SK-N-SH (cell line): ENCODE measurements at places on chromosomes 7 and 10.

GRCh38 chr10:124180947-124181549, 87.7 kb upstream of the CHST15 start:
- DNase-seq = no peak

DNA sequence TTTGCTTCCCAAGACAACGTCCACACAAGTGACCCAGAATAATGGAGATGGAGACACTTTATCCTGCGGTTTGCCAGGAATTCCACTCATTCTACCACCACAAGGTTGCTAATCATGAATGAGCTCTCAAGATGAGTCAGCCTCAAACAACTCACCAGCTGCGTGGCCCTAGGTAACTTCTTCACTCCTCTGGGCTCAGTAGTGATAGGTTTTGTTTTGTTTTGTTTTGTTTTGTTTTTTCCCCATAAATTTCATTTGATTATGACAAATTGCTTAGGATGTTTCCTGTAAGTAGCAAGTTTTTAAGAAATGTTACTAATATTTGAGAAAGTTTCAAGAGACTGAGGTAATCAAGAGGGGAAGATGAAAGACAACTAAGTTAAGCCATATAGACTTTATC, 286.8 kb downstream of the PARD3 start:
- no peak for DNase-seq

- DNase-seq = no peak
Measured at GRCh38 chr10:89165923-89166322, 41.2 kb downstream of the CH25H start.

DNA sequence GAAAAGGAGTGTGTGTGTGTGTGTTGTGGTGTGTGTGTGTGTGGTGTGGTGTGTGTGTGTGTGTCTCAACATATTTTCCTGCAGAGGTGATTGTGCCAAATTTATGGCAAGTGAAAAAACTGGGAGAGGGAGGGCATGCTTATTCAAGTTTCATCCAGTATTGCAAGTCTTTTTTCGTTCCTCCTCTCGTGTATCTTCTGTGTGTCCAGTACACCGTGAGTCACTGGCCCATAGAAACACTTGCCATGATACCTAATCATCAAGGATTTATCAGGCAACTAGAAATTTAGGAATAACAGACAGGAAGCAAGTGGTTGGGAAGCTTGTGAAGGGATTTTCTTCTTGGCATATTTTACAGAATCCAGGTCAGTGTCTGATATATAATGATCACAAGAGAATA, 820.5 kb downstream of the GATA3 start:
- DNase-seq = no peak

GRCh38 chr7:106139265-106140251, 27.4 kb upstream of the SYPL1 start:
- no peak for DNase-seq
